NCI-H510A treated with DMSO at 0.1 percent for 48 hours (cell line): ENCODE measurements at places on chromosomes 1 and 21.

DNA sequence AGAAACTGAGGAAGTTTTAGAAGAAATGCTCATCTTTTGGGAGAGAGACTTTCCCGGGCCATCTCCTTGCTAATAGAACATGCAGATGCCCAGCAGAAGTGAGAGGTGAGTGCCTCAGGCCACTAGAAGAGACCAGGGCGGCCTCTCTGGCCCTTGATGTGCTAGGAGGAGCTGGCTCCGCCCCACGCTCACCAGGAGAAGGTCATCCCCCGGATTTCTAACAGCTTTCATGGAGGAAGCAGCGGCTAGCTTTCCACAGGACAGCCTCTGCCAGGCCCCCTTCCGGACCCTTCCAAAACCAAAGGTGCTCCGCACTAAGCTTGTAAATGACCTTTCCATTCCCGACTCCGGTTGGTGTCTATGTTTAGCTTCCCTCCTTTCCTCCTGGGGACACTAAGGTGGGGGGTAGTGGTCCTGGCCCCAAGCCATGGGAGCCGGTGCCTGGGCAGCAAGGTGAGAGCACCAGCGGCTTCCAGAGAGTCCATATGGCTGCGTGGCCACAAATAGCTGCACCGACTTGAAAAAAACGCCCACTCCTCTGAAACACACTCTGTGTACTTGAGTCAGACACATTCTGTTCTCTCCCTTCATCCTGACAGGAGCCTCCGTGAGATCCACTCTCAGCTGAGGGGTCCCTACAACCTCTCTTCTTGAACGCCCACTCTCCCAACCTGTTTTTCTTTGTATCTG, 249.9 kb downstream of the TNR start:
- DNase-seq = no peak

GRCh38 chr1:12177999-12178441, 11.2 kb downstream of the TNFRSF1B start:
- DNase-seq = peak; percentile 79

DNA sequence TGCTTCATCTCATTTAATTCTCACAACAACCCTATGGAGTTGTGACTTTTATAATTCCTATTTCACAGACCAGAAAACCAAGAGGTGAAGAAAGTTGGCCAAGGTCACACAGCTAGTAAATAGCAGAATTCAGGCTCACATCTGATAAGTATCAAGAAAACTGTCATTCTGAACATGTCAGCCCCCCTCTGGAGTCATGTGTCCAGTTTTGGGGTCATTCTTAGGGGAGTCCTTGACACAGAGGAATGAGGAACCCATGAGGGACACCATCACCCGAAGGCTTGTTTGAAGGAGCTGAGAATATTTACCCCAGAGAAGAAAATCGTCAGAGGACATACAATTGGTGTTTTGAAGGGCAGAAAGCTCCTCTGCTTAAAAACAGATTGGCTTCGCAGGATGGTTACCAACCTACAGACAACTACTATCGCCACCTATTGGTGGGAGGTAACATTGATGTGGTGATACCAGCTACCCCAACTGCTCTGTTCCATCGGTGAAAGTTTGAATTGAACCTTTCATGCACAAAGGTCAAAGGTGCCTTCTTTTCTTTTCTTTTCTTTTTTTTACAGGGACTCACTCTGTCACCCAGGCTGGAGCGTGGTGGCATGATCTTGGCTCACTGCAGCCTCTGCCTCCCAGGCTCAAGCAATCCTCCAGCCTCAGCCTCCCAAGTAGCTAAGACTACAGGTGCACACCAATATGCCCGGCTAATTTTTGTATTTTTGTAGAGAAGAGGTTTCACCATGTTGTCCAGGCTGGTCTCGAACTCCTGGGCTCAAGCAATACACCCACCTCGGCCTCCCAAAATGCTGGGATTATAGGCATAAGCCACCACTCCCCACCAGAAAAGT, 31.3 kb downstream of the NCMAP start:
- DNase-seq = peak; percentile 47

DNA sequence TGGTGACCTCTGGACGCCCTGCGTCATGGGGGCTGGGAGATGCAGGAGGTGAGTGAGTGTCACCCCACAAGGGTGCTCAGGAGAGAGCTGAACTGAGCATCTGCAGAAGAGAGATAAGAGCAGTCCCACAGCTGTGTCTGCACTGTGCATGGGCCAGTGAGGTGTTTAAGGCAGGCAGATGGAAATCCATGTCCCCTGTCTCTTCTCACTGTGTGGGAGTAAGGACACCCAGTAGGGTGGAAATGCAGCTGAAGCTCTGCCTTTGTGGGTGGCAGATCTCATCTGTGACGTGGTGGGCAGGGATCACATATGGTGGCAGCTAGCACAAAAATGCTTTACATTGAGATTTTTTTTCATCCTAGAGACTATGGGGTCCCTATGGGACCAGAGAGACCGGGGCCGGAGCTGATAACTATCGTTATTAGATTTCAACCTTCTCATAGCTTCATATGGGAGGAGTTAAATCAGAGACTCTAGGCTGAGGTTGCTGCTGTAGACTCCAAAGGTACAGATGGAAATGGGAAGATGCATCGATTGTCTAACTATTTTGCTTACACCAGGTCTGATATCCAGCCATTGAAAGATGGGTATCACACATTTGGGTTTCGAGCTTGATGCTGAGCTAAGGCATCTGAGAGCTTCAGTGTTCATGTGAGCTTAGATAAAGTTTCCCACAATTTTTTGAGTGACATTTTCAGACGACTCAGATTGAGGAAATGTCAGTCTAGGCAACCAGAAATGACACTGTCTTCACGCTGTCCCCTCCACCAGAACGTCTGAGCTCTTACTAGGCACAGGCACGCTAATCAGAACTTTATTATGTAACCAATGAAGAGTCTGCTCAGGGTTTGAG, 65.3 kb upstream of the PSEN2 start:
- DNase-seq = no peak

DNA sequence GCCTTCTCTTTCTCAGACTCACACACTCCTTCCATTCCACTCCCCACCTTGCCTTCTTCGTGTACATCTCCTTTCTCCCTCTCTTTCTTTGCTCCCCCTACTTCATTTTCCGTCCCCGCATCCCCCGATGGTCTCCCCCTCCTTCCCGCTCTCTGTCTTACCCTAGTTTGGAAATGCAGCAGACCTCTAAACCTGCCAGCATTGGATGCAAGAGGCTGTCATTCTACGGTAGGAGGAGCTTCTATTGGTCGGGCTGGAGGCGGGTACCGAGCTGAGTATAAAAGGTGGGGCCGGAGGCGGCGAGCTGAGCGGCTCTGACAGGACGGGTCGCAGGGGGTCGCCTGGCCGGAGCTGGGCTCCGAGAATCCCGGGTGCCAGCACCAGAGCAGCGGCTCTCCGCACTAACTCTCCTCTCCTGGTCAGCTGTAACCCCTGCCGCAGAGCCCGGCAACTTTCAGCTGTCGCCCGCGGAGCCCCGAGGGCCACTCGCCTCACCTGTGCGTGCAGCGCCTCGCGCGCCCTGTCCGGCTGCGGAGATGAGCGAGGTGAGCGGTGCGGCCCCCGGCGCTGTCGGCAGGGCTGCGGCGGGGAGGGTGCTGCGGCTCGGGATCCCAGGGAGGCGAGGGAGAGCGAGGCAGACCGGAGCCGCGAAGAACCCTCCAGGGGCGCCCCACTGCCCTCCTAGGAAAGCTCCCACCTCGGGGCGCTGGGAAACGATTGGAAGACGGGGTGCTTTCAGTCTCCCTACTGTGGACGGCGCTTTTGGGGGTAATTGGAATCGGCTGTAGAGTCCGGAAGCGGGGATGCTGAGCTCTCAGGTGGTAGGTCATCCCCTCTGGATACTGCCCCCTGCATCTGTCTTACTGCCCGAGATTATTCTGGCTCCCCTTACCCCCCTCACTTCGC, at the start of gene PCP4L1:
PCP4L1 (plus strand) TSS at position 307 of the 906 bp plus-strand sequence; CDS start at position 537, 230 bp downstream.
- DNase-seq = peak; percentile 72
